Activated T-helper 1 cell treated with Interleukin-2 at 50 U/mL for 16 hours (primary cell): ENCODE measurements at places on chromosomes 3 and 15.

DNA sequence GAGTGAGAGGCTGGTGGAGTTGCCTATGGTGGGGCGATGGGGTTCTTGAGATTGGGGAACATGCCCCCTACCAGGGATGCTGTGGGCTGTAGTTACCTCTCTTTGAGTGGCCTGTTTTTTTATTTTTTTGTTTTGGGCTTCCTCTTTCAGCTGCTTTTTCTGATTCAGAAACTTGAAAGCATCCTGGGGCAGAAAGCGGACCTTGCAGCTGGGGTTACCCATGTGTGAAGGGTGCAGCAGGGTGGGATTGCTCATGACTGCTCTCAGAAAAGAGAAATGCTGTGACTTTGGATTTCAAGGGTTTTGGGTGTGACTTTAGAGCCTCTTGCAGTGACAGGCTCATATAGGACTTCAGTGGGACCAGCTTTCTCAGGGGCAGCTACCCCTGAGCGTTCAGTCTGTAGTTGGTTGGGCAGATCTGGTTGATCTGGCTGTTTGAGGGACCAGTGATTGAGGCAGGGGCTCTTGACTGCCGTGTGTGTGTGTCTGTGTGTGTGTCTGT lies 1.8 kb downstream of the LIMD1 start:
- DNase-seq, result no peak

- no peak for DNase-seq
Observed at GRCh38 chr3:148833223-148833622, 5.6 kb downstream of the CPB1 start.

DNA sequence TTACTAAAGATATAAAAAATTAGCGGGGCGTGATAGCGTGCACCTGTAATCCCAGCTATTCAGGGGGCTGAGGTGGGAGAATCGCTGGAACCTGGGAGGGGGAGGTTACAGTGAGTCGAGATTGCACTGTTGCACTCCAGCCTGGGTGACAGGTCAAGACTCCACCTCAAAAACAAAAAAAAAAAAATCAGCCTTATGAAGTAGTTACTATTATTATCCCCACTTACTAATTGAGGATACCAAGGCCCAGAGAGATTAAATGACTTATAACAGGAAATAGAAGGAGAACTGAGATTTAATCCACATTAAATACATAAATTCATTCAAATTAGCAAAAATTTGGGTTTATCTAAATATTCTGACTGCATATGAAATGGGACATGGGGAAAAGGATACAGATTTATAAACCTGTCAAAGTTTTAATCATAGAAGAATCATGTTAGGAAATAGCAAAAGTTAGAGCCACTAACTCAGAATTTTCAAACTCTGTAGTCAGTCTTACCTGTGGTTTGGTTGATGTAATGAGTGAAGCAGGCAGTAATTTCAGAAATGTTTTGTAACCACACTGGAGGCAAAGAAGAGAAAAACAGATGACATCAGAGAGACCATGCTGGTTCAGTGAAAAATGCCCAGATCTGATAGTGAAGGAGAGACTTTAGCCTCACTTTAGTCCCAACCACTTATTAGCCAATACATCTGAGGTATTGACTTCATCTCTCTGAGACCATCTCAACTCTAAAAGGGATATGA lies 25.0 kb upstream of the ACAP2 start:
- no peak for DNase-seq

- no peak for DNase-seq
Observed at GRCh38 chr3:178205740-178206139, 330.5 kb upstream of the KCNMB2 start.

GRCh38 chr3:63244486-63244885 lies 33.6 kb upstream of the SYNPR start:
- no peak for DNase-seq

DNA sequence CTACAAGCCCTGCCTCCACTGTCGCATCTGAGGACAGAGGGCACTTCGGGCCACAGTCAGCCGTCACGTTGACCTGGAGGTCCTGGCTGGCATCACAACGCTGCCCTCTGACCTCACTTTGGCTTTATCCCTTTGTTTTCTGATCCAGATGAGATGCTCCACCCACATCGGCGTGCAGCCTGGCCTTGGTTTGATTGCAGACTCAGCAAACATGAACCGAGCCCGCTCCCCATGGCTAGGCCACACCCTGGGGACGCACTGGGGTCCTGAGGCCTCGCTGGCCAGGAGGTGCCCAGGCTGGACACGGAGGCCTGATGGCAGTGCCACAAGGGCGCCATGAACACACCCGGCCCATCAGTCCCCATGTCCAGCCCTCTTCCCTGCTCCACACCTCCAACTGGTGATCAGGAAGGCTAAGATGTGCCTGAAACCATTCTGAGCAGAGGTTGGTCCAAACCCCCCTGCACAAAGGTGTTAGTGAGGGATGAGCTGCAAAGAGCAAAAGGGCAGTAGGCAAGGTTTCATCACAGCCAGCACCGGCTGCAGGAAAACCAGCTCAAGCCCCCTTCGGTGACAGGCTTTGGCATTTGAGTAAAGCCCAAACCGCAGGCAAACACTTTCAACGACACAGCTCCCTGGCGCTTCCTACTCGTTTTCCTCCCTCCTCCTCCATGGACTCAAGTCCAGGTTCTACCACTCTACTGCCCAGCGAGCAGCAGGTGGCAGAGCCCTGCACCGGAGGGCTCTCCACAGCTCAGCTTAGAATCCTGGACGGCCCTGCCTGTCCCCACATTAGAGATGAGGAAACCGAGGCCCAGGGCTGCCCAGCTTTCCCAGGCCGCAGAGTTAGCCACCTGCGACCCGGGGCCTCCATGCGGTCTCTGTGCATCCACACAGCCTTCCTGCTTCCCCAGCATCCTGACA lies 165.8 kb downstream of the NUP210 start:
- no peak for DNase-seq

DNA sequence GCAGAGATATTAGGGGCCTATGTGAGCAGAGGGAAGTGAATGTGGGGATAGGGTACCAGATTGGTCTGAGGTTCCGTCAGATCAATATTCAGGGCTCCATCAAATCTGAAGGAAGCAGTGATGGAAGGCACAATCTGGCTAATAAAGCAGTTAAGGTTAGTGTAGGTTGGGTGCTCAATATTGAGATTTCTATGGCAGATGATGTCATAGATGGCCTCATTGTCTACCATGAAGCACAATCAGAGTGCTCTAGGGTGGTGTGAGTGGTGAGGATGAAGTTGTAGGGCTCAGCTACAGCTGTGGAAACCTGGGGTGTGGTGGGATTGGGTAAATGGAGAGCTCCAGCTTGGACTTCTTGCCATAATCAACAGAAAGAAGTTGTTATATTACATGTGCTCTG lies 58.2 kb downstream of the NR2F2 start:
- DNase-seq, result no peak

- no peak for DNase-seq
Observed at GRCh38 chr15:29130476-29130875, 139.1 kb downstream of the NSMCE3 start.

DNA sequence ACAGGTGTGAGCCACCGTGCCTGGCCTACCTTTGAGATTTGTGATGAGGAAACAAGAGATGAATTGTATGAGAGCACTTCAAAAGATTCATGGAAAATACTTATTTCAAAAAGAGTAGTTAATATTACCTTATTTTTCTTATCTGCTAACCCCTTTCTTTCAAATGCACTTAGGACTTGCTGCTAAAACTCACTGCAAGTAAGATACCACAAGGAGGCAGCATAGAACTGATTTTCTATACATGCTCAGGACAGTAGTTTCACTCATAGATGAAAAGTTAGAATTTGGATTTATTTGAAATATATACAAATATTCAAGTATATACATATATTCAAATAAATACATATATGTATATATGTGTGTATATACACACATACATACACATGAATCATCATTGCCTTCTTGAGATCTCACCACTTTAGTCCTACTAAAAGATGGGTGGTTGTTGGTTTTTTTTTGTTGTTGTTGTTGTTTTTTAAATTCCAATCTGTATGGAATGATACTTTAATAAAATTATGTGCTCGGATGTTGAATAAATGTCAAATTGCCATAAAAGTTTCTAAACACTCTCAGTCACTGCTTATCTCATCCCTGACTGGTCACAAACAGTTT lies 2.4 kb downstream of the CCNDBP1 start:
- no peak for DNase-seq

DNA sequence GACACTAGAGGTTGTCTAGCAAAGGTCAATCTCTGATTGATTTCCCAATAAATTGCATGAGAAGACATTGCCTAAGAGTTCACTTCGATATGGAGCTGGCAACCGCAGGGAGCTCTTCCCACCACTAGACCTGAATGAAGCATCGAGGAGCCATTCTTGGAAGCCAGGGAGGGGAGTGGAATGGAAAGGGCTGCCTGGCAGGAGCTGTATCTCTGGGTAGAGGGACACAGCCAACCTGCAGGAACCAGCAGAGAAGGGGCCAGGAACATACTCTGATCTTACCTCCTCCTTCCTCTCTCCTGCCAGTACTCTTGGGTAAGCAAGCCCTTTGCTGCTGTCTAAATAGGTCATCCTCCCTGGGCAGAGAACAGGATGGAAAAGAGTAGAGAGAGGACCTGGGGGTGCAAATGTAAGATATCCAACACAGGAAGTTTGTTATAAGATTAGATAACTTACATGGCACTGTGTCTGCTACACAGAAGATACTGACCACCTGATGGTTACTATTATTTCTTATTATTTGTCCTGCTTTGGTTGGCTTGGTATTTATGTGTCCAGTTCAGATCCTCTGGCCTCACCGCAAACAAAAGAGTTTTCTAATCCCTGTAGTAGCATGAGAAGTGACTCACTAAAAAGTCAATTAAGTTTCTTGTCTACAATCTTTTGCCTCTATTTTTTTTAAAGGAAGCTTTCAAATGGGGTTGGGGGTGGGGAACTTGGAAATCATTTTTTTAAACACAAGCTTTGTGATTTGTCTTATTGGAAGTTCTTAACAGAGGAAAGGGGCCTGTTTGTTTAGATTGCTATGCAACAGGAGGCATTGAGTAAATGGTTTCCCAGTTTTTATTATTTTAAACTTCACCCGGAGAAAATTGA lies 156.7 kb upstream of the TSC22D2 start:
- no peak for DNase-seq

- DNase-seq, result no peak
Observed at GRCh38 chr3:19338769-19339168, 190.5 kb downstream of the KCNH8 start.

DNA sequence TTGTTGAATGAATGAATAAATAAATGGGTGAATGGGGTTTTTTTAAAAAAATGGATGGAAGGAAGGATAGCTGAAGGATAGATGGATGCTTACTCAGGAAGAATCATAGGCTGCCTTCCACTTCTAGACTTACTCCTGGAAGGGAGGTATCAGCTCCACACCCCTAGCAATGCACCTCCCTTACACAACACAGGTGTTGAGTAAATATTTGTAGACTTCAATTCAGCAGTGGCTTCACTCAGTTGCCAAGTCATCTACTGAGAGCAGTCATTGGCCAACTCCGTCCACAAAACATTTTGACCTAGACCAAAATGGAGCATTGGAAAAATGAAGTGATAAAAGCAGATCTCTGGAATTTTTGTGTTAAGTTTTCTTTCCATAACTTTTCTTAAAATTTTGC lies 65.5 kb upstream of the ST8SIA2 start:
- DNase-seq, result no peak

DNA sequence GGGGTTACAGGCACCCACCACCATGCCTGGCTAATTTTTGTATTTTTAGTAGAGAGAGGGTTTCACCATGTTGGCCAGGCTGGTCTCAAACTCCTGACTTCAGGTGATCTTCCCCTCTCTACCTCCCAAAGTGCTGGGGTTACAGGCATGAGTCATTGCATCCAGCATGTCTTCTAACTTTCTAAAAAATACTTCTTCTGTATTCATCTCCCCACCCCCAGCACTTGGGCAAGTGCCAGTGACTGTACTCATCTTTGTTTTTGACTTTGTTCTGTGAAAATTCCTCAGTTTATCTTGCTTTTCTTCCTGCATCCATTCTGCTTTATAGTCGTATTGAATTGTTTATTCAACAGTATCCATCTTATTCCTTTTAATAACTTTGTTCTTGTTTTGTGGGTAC lies 47.6 kb downstream of the ARIH1 start:
- no peak for DNase-seq

DNA sequence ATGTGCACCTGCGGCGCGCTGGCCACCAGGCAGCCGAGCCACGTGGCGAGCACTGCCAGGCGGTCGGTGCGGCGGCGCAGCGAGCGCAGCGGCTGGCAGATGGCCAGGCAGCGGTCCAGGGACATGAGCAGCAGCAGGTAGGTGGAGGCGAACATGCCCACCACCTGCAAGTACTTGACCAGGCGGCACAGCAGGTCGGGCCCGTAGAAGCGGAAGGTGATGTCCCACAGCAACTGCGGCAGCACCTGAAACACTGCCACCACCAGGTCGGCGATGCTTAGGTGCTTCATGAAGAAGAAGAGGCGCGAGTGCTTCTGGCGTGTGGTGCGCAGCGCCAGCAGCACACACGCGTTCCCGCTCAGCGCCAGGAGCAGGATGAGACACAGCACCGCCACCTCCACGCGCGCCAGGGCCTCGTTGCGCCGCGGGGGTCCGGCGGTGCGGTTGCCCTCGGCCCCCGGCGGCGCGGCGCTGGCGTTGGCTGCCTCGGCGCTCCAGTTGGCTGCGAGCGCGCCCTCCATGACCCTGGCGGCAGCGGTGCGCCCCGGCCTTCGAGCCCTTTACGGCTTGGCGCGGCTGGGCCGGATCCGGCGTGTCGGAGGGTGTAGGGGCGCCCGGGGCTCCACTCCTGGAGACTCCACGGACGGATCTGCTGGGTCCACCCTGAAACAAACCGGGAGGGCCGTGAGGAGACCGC lies 1.6 kb downstream of the OXTR start:
- no peak for DNase-seq

- DNase-seq, result no peak
Observed at GRCh38 chr15:40554161-40554525, 10.7 kb downstream of the CCDC32 start.

GRCh38 chr3:23320586-23321570 lies 117.8 kb downstream of the UBE2E2 start:
- no peak for DNase-seq

DNA sequence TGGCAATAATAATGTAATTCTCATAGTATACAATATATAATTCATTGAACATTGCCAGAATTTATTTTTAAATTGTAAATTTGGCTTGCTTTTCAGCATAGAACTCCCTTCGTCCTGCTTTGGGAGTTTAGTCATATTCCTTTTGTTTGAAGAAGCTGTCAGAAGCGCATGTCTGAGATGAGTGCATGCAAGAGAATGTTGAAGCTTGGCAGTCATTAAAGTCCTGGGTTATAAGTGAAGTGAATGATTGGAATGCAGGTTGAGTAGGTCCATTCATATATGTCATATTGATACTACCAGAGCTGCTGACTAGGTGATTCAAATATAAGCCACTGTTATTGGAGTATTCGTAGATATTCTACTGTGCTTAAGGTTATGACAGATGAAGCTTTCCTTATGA lies 243.6 kb upstream of the MDFIC2 start:
- no peak for DNase-seq

DNA sequence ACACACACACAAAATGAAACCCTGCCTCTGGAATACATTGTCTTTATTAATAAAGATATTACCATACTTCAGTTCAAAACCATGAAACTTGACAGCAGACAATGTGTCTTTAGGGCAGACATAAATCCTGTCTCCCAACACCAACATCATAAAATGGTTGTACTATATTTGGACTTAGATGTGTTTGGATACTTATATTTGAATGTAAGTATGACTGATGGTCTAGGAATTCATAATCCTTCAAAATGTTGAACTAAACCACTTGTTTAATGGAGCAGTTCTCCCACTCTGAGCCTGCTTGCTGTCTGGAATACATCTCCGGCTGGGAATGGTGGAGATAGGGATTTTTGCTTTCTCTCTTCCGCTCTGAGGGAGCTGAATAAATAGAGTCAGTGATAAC lies 10.6 kb downstream of the FBN1 start:
- DNase-seq, result no peak
